ENCODE measurements at places on chromosomes 7 and 10. TPM values are rescaled to one million over a fixed set of nuclear protein-coding genes. Genes with fewer than 3 reads are reported as not detected.

JCAD gene
- 23.5 TPM for total RNA-seq

PON1 gene
- not detected for total RNA-seq

HYAL4 gene
- total RNA-seq = not detected

GIMAP5 gene
- total RNA-seq = 10.7 TPM

PAOX gene
- 2.9 TPM for total RNA-seq

- DNase-seq = no peak
Observed at GRCh38 chr10:129465796-129466702, 992 bp upstream of the MGMT start.

DNA sequence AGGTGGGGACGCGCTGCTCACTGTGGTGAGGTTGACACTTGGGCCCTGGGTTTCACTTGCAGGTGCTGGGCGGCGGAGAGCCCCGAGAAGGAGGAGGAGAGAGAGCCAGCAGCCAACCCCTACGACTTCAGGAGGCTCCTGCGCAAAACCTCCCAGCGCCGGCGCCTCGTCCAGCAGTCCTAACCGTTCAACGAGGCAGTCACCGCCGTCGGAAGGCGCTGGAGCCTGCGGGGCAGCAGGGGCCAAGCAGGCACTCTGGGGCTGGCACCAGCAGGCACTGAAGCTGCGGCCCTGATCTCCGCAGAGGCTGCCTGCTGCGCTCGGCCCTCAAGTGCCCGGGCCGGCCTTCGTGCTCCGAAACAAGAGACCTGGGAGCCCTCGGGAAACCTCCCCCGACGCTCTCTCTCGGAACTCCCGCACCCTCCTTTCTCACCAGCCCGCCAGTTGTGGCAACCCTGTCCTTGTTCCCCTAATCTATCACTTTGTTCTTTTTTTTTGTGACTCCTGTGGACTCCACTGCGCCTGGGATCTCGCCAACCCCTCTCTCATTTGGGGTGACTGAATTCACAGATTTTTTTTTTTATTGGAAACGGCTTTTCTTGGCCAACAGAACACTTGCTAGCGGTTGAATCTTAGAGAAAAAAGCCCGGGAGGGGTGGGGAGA lies 4.7 kb upstream of the GAD2 start:
- no peak for DNase-seq

DNA sequence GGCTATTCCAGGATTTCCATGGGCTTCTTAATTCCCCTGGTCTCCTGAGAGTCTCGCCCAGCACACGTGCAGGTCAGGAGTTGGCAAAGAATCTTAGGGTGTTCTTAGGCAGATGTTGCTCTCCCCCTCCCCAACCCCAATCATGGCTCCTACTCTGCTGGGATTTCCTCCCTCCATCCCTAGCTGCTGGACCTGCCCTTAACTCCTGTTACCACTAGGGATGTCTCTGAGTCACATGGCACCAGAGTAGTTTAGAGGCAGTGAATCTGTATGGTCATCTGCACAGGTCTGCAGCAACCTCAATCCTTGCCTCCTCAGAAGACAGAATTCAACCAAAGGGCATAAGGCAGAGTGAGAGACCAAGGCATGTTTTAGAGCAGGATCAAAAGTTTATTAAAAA lies 51.8 kb upstream of the CHST3 start:
- DNase-seq = no peak

DNA sequence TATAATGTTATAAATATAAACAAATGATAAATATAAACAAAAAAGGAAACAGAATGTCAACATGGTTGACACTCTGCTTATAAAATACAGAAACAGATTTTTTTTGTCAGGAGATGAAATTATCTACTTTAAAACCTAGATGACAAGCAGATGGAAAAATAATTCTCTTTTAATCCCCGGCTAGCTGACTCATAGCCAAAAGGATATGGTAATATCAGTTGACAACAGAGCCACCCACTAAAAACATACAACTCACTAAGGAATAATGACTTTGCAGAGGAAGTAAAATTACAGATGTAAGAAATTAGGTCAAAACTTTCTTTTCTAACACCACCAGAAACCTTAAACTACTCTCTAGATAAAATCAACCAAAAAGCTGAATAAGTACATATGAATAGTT lies 131.1 kb upstream of the ABCB5 start:
- DNase-seq = no peak

DNA sequence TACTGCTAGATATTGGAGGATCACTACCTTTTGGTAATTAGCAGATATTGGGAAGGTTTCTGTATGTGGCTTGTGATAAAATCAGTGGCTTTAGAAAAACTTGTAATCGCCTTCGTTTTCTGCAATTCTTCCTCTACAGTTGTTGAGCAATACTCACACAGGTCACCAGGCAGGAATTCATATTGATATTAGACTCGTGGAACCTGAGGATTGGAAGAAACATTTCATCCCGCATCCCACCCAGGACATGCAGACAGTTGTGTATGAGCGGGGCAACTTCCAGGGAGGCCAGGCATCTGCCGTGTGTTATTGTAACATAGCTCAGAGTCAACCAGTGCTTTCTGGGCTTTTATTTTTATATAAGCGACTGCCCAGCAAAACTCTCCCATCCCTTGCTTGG lies 821.3 kb downstream of the LRMDA start:
- no peak for DNase-seq

DNA sequence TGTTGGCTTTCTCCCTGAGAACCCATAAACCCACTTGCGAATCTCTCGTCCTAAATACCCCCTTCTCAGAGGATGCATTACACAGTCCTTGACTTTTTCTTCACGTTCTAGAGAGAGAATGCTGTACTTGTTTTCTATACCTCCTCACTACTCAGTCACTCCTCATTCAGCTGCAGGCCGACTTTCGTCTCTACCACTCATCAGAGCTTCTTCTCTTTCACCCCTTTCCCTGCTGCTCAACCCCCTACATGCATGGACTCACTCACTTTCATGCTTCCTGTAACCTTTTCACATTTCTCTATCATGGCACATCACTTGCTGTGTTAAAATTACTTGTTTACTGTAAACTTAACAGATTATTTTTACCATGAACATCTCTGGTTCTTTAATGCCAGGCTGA lies 19.8 kb downstream of the MDFIC start:
- no peak for DNase-seq

DNA sequence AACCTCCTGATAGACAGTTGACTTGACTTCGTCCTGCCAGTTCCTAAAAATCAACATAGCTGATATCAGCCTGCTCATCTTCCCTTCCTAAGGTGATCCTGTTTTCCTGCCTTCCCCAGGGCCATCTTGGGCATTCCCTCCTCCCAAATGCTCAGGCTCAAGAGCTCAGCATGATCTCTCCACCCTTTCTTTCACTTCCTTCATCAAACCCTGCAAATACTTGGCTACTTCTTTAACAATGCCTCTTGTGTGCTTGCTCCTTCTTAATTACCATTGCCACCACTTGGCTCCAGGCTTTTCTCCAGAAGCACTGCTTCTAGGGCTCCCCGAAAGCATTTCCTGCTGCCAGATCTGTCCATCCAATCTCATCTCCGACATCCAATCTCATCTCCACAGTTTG lies 7.3 kb downstream of the FSCN3 start:
- no peak for DNase-seq

GRCh38 chr10:118633786-118634185 lies 38.3 kb upstream of the PRLHR start:
- DNase-seq = no peak

DNA sequence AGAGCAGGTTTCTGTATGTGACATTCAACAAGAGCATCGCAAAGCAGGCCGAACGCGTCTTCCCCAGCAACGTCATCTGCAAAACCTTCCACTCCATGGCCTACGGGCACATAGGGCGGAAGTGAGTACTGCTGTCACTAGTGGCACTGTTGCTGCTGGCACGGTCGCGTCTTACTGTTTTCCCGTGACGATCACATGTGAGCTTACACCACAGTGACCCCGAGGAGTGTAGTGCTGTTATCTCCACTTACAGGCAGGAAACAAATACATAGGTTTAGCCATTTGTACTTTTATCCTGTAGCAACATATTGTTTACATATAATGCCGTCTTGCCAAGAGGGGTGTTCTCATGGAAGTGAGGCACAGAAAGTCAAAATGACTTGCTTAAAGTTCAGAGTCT lies 25.4 kb downstream of the FBH1 start:
- no peak for DNase-seq

DNA sequence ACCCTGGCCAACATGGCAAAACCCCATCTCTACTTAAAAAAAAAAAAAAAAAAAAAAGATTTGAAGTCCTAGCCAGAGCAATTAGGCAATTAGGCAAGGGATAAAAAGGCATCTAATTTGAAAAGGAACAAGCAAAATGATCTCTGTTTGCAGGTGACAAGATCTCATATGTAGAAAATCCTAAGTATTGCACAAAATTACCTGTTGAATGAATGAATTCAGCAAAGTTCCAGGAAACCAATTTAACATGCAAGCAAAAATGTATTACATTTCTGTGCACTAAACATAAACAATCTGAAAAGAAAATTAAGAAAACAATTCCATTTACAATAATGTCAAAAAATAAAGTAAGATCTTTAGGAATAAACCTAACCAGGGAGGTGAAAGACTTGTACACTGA lies 5.2 kb downstream of the PILRB start:
- no peak for DNase-seq

- no peak for DNase-seq
Observed at GRCh38 chr7:133364959-133365690, 112.2 kb downstream of the EXOC4 start.

- no peak for DNase-seq
Observed at GRCh38 chr7:18566829-18567228, 71.3 kb downstream of the HDAC9 start.

GRCh38 chr10:72079356-72079755 lies 9.0 kb downstream of the SPOCK2 start:
- DNase-seq = no peak

Data from left ventricle myocardium inferior (tissue), 1 donor.